ENCODE measurements at places on chromosomes 7 and 10.

DNA sequence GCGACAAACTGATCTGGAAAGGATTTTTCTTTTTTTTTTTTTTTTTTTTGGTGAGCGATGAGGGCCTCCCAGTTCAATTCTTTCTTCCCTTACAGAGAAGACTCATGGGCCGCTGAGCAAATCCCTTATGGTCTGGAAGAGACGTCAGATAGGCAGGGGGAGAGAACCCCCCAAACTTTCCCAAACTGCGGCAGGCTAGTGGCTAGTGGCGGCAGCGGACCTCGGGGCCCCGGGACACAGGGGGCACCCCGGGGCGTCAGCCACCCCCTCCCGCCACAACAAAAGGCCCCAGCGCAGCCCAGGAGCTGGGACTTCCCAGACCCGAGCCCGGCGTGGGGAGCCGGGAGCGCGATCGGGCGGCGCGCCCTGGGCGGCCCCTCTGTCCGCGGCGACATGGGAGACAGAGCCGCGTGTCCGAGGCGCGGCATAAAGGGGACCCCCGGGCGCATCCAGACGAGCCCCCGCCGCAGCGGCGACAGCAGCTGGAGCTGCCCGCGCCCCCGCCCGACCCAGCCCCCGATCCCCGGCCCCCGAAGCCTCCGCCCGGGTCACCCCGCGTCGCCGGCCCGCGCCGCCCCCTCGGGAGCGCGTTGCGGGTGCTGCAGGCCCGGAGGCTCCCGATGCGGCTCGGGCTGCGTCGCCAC lies 755 bp downstream of the FAM171A1 start:
- peak; percentile 31 for DNase-seq

DNA sequence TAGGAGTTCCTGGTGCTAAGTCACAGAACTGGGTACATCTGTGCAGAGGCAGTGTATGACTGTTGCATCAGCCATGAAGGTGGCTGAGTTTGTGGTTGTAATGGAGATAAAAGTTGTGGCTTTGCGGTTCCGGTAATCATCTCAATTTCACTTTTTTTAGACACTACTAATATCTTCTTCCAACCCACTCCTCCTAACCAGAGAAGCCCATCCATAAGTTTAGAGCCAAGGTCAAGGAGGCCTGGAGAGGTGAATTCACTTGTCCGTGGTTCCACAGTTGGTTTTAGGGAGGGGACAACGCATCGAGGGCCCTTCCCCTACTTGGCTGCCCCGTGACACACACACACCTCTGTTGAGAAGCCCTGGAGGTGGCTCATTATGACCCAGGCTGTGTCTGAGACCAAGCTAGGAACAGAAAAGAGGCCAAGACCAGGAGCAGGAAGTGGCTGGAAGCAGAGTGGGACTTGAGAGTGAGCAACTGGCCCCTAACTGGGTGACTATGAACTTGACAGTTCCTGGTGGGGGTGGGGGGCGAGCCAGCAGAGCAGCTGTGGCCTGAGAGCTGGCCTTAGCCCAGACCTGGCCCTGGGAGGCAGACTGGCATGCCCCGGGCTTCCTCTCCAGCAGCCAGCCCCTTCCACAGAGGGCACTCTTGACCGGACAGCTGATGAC lies 66.8 kb upstream of the COL13A1 start:
- DNase-seq: no peak

GRCh38 chr10:75556320-75556719 lies 124.9 kb downstream of the LRMDA start:
- no peak for DNase-seq

GRCh38 chr7:20402747-20403230 lies 72.1 kb downstream of the ITGB8 start:
- peak; percentile 15 for DNase-seq

GRCh38 chr10:6674291-6674690 lies 94.2 kb upstream of the PRKCQ start:
- DNase-seq: no peak

GRCh38 chr10:95755511-95756004 lies 405 bp upstream of the ENTPD1 start:
- peak; percentile 19 for DNase-seq
